ENCODE measurements at places on chromosomes 7 and 10. TPM values are rescaled to one million over a fixed set of nuclear protein-coding genes. Genes with fewer than 3 reads are reported as not detected.

The SLC37A3 gene
- polyA plus RNA-seq, result 23.5 TPM

The AQP1 gene
- polyA plus RNA-seq, result 394 TPM

The FAM25C gene
- not detected for polyA plus RNA-seq

The FBXO24 gene
- polyA plus RNA-seq, result 0.57 TPM

The TMEM176A gene
- 56.1 TPM for polyA plus RNA-seq

The AVL9 gene
- polyA plus RNA-seq, result 14.2 TPM

The ARHGAP19 gene
- polyA plus RNA-seq, result 6.0 TPM

The CALML3 gene
- polyA plus RNA-seq, result not detected

The PLXNA4 gene
- polyA plus RNA-seq, result 1.6 TPM

The NPC1L1 gene
- 0.25 TPM for polyA plus RNA-seq

The TCF7L2 gene
- polyA plus RNA-seq, result 19.5 TPM

The RAB19 gene
- polyA plus RNA-seq, result 0.10 TPM

The LIPK gene
- not detected for polyA plus RNA-seq

The ADARB2 gene
- 1.0 TPM for polyA plus RNA-seq

The MMRN2 gene
- 40.8 TPM for polyA plus RNA-seq

The GPC2 gene
- 0.80 TPM for polyA plus RNA-seq

The SYT15 gene
- 5.1 TPM for polyA plus RNA-seq

The LOXL4 gene
- polyA plus RNA-seq, result 6.6 TPM

The VIM gene
- 1,825 TPM for polyA plus RNA-seq

The CLDN4 gene
- 127 TPM for polyA plus RNA-seq

The CPEB3 gene
- 2.3 TPM for polyA plus RNA-seq

The GNAT3 gene
- not detected for polyA plus RNA-seq

The NKX2-3 gene
- not detected for polyA plus RNA-seq

The KAZALD1 gene
- polyA plus RNA-seq, result 5.9 TPM

The PROSER2 gene
- 6.6 TPM for polyA plus RNA-seq

The RELN gene
- polyA plus RNA-seq, result 3.8 TPM

The VAX1 gene
- polyA plus RNA-seq, result not detected

All from urinary bladder (tissue), 4 donors.